ENCODE measurements at places on chromosomes 2 and 18. TPM values are rescaled to one million over a fixed set of nuclear protein-coding genes. Genes with fewer than 3 reads are reported as not detected.

- no peaks in the 10 kb centered on the region for H3K27me3 ChIP-seq
- H3K4me3 ChIP-seq: no peak overlapping the region
- no peaks in the 10 kb centered on the region for H3K36me3 ChIP-seq
- H3K4me1 ChIP-seq: no peaks in the 10 kb centered on the region
- DNase-seq: no peak
Observed at GRCh38 chr18:6449213-6449612, 34.5 kb upstream of the L3MBTL4 start.

TUBA4B gene
- not detected for total RNA-seq

FAM237A gene
- total RNA-seq: not detected

DNA sequence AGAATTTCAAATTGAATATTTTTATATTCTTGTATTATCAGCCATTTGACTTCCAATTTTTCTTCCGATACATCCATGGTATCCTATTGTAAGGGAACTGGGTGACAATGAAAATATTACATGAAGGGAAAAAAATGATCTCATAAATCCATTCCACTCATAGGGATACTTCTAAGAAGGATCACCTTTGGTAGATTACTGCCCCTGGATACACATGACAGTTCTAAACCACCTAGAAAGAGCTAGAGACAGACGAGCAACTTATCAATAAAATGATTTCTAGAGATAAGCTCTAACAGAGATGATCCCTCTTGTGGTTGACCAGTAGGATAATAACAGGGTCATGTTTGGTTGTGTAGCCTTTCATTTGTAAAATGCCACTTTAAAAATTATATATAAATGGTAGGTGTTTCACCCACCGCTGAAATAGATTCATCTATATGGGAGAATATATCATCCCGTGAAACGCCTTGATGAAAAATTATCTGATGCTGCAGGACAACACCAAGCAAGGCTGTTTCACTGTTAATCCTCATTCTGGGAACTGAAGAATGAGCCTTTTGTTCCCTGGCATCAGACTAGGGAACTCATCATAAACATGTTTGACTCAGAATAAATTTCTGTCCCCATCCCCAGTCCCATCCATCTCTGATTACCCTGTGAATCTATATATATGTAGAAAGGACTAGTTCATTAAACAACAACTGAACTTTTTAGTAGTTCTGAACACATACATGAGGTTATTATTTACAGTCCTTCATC, 180.0 kb downstream of the TCF4 start:
- no peak overlapping the region for H3K4me3 ChIP-seq
- no peaks in the 10 kb centered on the region for H3K36me3 ChIP-seq
- H3K27me3 ChIP-seq: no peaks in the 10 kb centered on the region
- no peak overlapping the region for H3K27ac ChIP-seq
- H3K4me1 ChIP-seq: peaks cover 25% of the 10 kb centered on the region
- DNase-seq: no peak

GRCh38 chr18:13359210-13359609, 140.7 kb downstream of the LDLRAD4 start:
- H3K36me3 ChIP-seq: no peaks in the 10 kb centered on the region
- DNase-seq: no peak
- H3K27ac ChIP-seq: no peak overlapping the region
- H3K4me1 ChIP-seq: peaks cover 18% of the 10 kb centered on the region

GRCh38 chr2:109613081-109613921, 465 bp downstream of the SEPTIN10 start:
- H3K4me3 ChIP-seq: peak overlapping the region; percentile 78
- H3K36me3 ChIP-seq: no peaks in the 10 kb centered on the region
- peaks cover 68% of the 10 kb centered on the region for H3K4me1 ChIP-seq

DNA sequence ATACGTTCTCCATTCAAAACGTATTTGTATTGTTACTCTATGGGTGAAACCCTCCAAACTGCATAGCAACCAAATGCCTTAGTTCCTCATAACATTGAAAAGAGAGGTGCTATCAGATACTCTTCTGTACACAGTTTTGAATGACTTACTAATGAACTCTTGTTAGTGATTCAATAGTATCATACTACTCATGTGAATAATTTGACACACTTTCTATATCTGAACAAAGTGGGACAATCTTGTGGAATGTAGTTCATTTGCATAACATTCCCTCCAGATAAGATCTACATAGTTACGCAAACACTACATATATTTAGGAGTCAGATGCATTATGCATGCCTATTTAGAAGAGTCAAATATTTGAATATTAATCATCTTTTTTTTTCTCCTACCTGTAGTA, 232.0 kb upstream of the NRXN1 start:
- H3K27ac ChIP-seq: no peak overlapping the region
- DNase-seq: no peak
- no peaks in the 10 kb centered on the region for H3K4me1 ChIP-seq
- no peak overlapping the region for H3K4me3 ChIP-seq

GRCh38 chr2:1656326-1656960, 87.9 kb downstream of the PXDN start:
- H3K36me3 ChIP-seq: peaks cover 17% of the 10 kb centered on the region
- no peaks in the 10 kb centered on the region for H3K27me3 ChIP-seq
- H3K27ac ChIP-seq: peak overlapping the region; percentile 95
- no peak for DNase-seq
- no peak overlapping the region for H3K4me3 ChIP-seq

DNA sequence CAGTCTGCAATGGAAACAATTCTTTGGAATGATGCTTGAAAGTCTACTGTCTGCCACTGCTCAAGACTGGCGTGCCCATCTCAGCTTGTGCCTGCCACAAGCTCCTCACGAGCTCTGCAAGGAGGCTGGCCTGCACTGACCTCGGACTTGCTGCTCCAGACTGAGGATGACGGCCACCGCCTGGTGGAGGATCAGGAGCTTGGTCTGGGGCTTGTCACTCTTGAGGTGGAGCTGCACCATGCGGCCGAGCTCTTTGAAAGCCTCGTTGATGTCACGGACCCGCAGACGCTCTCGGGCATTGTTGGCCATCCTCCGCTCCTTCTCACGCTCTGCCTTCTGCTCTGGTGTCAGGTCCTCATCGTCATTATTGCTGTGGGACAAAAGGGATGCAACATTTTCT, 269.4 kb upstream of the CCDC68 start:
- H3K4me1 ChIP-seq: no peaks in the 10 kb centered on the region
- H3K27me3 ChIP-seq: no peaks in the 10 kb centered on the region
- H3K27ac ChIP-seq: no peak overlapping the region
- no peak for DNase-seq

GRCh38 chr18:62781893-62782292, 66.6 kb downstream of the PHLPP1 start:
- no peak overlapping the region for H3K27ac ChIP-seq
- H3K4me3 ChIP-seq: no peak overlapping the region
- no peaks in the 10 kb centered on the region for H3K27me3 ChIP-seq
- no peaks in the 10 kb centered on the region for H3K4me1 ChIP-seq
- no peak for DNase-seq
- no peaks in the 10 kb centered on the region for H3K36me3 ChIP-seq

DNA sequence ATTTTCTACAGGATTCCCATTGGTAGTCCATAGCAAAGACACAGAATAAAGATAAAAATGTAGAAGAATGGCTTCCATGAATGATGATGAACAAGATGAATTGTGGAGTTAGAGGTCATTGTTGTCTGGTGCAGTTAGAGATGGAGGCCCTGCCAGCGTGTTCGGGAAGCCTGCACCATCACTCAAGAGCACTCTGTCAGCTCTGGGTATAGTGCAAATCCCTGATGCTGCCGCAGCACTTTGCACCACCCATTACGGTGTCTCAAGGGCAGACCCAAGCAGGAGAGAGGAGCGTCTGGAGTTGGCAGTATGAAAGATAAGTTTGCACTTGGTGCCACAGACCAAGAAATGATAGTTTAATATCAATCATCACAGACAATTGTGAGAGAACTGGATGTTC, 181.6 kb upstream of the CHST9 start:
- no peaks in the 10 kb centered on the region for H3K4me1 ChIP-seq
- H3K27ac ChIP-seq: no peak overlapping the region
- no peak overlapping the region for H3K4me3 ChIP-seq
- DNase-seq: no peak
- no peaks in the 10 kb centered on the region for H3K36me3 ChIP-seq
- H3K27me3 ChIP-seq: no peaks in the 10 kb centered on the region

GRCh38 chr2:37676274-37676673, 4.8 kb upstream of the CDC42EP3 start:
- H3K27me3 ChIP-seq: no peaks in the 10 kb centered on the region
- DNase-seq: no peak
- no peak overlapping the region for H3K27ac ChIP-seq
- no peaks in the 10 kb centered on the region for H3K36me3 ChIP-seq

DNA sequence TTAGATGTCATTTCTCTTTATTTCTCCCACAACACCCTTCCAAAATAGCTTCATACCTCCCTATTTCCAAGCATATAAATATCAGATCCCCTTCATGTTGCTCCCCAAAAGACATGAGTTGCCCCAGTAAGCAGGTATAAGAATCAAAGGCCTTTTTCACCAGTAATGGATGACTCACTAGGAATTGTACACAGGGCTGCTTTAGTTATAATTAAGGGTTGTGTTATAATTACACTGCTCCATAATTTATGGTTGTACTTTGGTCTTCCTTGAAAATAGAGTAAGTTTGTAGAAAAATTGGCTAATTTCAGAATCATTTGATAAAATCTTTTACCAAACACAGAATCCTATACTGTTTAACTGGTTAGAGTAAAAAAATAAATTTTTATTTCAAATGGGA, 8.8 kb upstream of the AQP4 start:
- no peaks in the 10 kb centered on the region for H3K27me3 ChIP-seq
- H3K4me3 ChIP-seq: no peak overlapping the region
- no peaks in the 10 kb centered on the region for H3K36me3 ChIP-seq

BOLL gene
- total RNA-seq: not detected

CHMP1B gene
- total RNA-seq: 41.8 TPM

GRCh38 chr2:47293976-47294375, 109.0 kb upstream of the MSH2 start:
- DNase-seq: no peak
- no peak overlapping the region for H3K27ac ChIP-seq
- H3K27me3 ChIP-seq: no peaks in the 10 kb centered on the region
- no peaks in the 10 kb centered on the region for H3K36me3 ChIP-seq

IGFBP2 gene
- total RNA-seq: 608 TPM

DNA sequence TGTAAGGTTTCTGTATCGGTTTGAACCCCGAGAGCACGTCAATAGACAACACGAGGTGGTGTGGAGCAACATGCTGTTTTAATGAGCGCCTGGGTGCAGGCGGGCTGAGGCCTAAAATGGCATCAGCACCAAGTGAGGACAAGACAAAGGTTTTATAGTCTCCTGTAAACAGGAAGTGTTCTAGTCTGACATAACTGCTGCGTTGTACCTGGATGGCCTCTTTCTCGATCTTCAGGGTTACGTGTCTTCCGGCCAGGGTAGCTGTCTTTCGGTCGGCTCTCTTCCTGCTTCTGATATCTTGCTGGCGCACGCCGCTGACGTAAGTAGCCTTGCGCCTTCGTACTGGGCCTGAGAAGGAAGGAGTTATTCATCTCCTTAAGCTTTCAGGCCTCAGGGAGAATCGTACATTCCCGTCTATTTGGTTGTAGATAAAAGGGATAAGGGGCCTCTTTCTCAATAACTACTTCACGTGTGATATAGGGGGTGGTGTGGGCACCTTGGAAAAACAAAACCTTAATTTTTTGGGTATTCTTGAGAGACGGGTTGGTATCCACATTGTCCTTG, 53.5 kb downstream of the KYNU start:
- no peaks in the 10 kb centered on the region for H3K27me3 ChIP-seq
- no peaks in the 10 kb centered on the region for H3K36me3 ChIP-seq
- H3K4me3 ChIP-seq: no peak overlapping the region
- DNase-seq: no peak
- H3K27ac ChIP-seq: no peak overlapping the region

GRCh38 chr2:122150524-122151280, 395.3 kb downstream of the TSN start:
- DNase-seq: no peak
- H3K27ac ChIP-seq: no peak overlapping the region
- H3K27me3 ChIP-seq: no peaks in the 10 kb centered on the region
- no peak overlapping the region for H3K4me3 ChIP-seq
- no peaks in the 10 kb centered on the region for H3K4me1 ChIP-seq

C2orf66 gene
- total RNA-seq: not detected

DNA sequence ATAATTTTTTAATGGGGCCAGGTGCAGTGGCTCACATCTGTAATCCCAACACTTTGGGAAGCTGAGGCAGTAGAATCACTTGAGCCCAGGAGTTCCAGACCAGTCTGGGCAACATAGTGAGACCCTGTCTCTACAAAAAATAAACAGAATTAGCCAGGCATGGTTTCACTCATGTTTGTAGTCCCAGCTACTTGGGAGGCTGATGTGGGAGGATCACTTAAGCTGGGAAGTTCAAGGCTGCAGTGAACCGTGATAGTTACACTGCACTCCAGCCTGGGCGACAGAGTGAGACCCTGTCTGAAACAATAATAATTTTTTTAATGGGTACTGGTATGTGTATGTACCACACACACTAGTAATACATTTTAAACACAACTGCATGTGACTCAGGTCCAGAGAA, 2.4 kb downstream of the ARL6IP6 start:
- H3K4me3 ChIP-seq: no peak overlapping the region
- H3K36me3 ChIP-seq: no peaks in the 10 kb centered on the region
- no peak overlapping the region for H3K27ac ChIP-seq
- H3K4me1 ChIP-seq: peaks cover 37% of the 10 kb centered on the region

- DNase-seq: no peak
- H3K36me3 ChIP-seq: no peaks in the 10 kb centered on the region
- H3K4me1 ChIP-seq: peaks cover 3% of the 10 kb centered on the region
- no peak overlapping the region for H3K27ac ChIP-seq
- H3K27me3 ChIP-seq: no peaks in the 10 kb centered on the region
Observed at GRCh38 chr2:30509716-30510115, 62.7 kb downstream of the LCLAT1 start.

GRCh38 chr2:157443795-157444640, at the start of gene CYTIP:
Gene CYTIP (minus strand): TSS chr2:157444089. CDS start chr2:157444020, 69 bp downstream.
- DNase-seq: no peak
- no peaks in the 10 kb centered on the region for H3K4me1 ChIP-seq
- no peaks in the 10 kb centered on the region for H3K36me3 ChIP-seq
- no peak within 1 kb of the TSS for H3K27ac ChIP-seq
- H3K4me3 ChIP-seq: peak within 1 kb of the TSS; percentile 66

GRCh38 chr2:46703588-46703987, 212.0 kb downstream of the MCFD2 start:
- DNase-seq: no peak
- H3K4me3 ChIP-seq: no peak overlapping the region
- no peaks in the 10 kb centered on the region for H3K36me3 ChIP-seq

DNA sequence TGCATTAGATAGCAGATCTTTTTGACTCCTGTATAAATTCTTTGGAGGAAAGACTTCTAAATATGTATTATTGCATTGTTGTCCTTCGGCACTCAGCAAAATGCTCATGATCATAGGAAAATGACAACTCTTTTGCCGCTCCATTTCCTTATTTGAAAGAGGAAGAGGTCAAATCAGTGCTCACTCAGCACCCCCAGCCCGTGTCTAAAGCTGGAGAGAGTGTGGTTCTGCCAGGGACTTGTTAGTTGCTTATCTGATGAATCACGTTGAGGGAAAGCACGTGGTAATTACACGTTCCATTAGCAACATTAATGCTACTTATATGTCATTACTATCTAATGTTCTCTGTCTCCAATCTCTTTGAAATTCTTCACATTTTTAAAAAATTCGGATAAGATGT, 46.0 kb upstream of the MBP start:
- DNase-seq: no peak
- no peak overlapping the region for H3K27ac ChIP-seq
- H3K4me1 ChIP-seq: no peaks in the 10 kb centered on the region
- no peaks in the 10 kb centered on the region for H3K36me3 ChIP-seq
- H3K4me3 ChIP-seq: no peak overlapping the region

GRCh38 chr2:12767541-12767940, 50.8 kb downstream of the TRIB2 start:
- H3K4me1 ChIP-seq: no peaks in the 10 kb centered on the region
- DNase-seq: no peak
- no peaks in the 10 kb centered on the region for H3K27me3 ChIP-seq
- no peak overlapping the region for H3K4me3 ChIP-seq

- H3K4me1 ChIP-seq: no peaks in the 10 kb centered on the region
- no peaks in the 10 kb centered on the region for H3K27me3 ChIP-seq
- H3K4me3 ChIP-seq: no peak overlapping the region
Observed at GRCh38 chr18:65817178-65817577, 66.4 kb downstream of the CDH7 start.

Data from thoracic aorta (tissue), 2 donors.